ENCODE measurements at places on chromosomes 5 and 9. TPM values are rescaled to one million over a fixed set of nuclear protein-coding genes. Genes with fewer than 3 reads are reported as not detected.

Gene FCN2
- total RNA-seq, result not detected

Gene ARHGEF28
- 26.2 TPM for total RNA-seq

Gene GFI1B
- not detected for total RNA-seq

Gene NUTM2G
- total RNA-seq, result not detected

Gene PRDM9
- not detected for total RNA-seq

Data from smooth muscle cell of the coronary artery (primary cell).